Thoracic aorta (tissue), 2 donors: ENCODE measurements at places on chromosomes 1 and 21. TPM values are rescaled to one million over a fixed set of nuclear protein-coding genes. Genes with fewer than 3 reads are reported as not detected.

The APCS gene
- not detected for total RNA-seq

The HIVEP3 gene
- total RNA-seq, result 12.8 TPM

DNA sequence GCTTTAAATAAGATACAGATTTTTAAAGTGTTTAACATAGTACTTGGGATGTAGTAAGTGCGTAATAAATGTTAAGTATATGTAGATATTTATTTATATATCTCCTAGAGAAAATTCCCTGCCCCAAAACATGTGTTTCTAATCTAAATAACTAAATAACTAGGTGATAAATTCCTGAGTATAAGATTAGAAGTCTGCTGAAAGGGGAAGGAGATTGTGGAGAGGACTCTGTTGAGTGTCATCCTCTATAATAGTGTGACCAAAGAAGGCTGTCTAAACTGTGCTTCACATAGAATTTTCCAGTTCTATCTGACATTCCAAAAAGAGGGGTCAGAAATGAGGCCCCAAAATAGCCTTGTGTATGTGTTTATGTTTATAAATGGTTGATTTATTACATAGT, 590.5 kb upstream of the ADAMTS5 start:
- H3K27ac ChIP-seq, result no peak overlapping the region
- no peaks in the 10 kb centered on the region for H3K4me1 ChIP-seq
- DNase-seq, result no peak

The ZNF648 gene
- not detected for total RNA-seq

The TMEM39B gene
- 5.8 TPM for total RNA-seq
